C1 segment of cervical spinal cord (tissue), 14 donors: ENCODE measurements at places on chromosomes 2 and 18.

DNA sequence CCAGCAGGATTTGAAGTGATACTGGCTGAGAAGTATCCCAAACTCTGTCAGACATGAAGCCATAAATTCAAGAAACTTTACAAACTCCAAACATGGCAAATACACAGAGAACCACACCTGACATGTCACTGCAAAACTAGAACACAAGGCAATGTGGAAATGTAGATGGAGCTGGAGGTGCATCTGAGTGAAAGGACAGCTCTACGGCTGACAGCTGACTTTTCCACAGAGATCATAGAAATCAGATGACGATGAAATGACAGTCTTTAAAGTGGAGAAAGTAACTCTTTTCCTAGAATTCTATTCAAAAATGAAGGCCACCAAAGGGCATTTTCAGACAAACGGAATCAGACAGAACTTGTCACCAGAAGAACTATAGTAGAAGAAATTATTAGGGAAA, 97.5 kb downstream of the LDLRAD4 start:
- DNase-seq: no peak

DNA sequence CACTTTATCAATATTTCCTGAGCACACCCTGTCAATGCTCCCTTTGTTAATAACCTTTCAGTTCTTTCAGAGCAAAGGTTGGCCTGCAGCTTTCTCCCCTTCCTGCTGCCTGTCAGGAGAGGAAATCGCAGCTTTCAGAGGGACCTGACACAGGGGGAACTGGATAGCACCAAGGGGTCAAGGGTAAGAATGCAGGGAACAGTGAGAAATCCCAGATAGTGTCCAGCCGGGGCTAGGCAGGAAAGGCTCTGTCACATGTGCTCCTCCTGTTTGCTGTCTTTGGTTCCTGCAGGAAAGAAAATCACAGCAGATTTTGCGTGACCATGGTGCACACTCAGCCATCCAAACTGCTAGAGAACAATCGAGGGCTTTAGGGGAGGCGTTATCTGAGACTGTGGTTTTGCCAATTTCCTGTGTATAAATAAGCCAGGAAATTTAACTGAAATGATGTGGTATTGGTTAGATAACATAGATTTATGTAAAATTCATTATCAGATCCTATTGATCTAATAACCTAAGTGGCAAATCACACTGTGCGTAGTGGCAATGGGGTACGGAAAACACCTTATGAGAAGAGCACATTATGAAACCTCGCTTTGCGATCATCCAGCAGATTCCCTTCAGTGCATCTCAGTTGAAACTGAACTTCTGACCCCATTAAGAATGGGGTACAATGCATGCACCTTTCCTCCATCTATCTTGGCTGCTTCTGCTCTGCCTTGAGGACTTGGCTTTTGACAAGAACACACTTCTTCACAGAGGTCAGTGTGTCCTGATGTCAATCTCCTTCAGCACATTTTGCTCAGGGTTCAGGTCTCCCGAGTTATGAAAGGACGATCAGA, 178.0 kb downstream of the ICOS start:
- DNase-seq: no peak

- no peak for DNase-seq
These were observed 6.6 kb downstream of the SH3RF3 start for GRCh38 chr2:109135359-109136197.

- no peak for DNase-seq
These were observed 244.7 kb upstream of the MMADHC start for GRCh38 chr2:149832324-149832723.

DNA sequence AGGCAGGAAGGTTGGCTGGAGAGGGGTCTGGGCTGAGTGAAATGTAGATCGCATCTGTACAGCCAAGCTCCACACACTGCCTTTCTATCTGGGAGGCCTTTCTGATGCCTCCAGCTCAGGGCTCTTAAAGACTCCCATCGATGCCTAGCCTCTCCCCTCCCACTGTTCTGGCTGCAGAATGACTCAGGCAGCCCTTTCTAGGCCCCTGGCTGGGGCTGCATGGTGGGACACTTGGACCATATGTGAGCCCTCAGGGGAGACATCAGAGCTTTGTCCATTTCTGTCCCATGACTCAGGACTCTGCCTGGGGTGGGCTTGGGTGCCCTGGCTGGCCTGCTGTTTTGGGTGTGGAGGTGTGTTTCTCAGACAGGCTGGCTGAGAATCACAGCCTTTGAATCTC, 101.3 kb downstream of the CELF4 start:
- DNase-seq: no peak
